ENCODE measurements at places on chromosomes 7 and 10. TPM values are rescaled to one million over a fixed set of nuclear protein-coding genes. Genes with fewer than 3 reads are reported as not detected.

The FAM25A gene
- not detected for total RNA-seq

The ECHDC3 gene
- 1.6 TPM for total RNA-seq

The ENTPD1 gene
- 16.6 TPM for total RNA-seq

The TFEC gene
- 2.1 TPM for total RNA-seq

The FKBP9 gene
- total RNA-seq = 62.7 TPM

Data from diencephalon (tissue), 1 donor.